ENCODE measurements at places on chromosomes 1 and 21. TPM values are rescaled to one million over a fixed set of nuclear protein-coding genes. Genes with fewer than 3 reads are reported as not detected.

XKR8 gene
- total RNA-seq = 16.4 TPM

S1PR1 gene
- total RNA-seq = 0.39 TPM

SPATA21 gene
- total RNA-seq = not detected

KRTCAP2 gene
- 123 TPM for total RNA-seq

KCNE1 gene
- under 0.01 TPM for total RNA-seq

IL20 gene
- not detected for total RNA-seq

RSPO1 gene
- total RNA-seq = not detected

CPTP gene
- 28.3 TPM for total RNA-seq

AKNAD1 gene
- 3.5 TPM for total RNA-seq

VPS72 gene
- total RNA-seq = 51.0 TPM

UBE4B gene
- 80.1 TPM for total RNA-seq

SH2D1B gene
- not detected for total RNA-seq

CENPF gene
- total RNA-seq = 8.6 TPM

LCE1A gene
- total RNA-seq = not detected

GADD45A gene
- total RNA-seq = 43.2 TPM

PROK1 gene
- total RNA-seq = 0.11 TPM

FMO4 gene
- 4.8 TPM for total RNA-seq

SLC35F3 gene
- total RNA-seq = 0.79 TPM

EDN2 gene
- 5.2 TPM for total RNA-seq

OR2G6 gene
- total RNA-seq = 4.3 TPM

SPAG17 gene
- 0.11 TPM for total RNA-seq

SPRR2B gene
- not detected for total RNA-seq
